ENCODE measurements at places on chromosomes 1 and 21. TPM values are rescaled to one million over a fixed set of nuclear protein-coding genes. Genes with fewer than 3 reads are reported as not detected.
A peak's percentile ranks its signal among the peaks of the same experiment; 100 is the strongest.

UBE2U gene
- total RNA-seq, result 1.2 TPM

TRNP1 gene
- 31.7 TPM for total RNA-seq

NBPF19 gene
- total RNA-seq, result 2.9 TPM

LRRC3 gene
- 2.7 TPM for total RNA-seq

TLCD4 gene
- 47.7 TPM for total RNA-seq

DDAH1 gene
- total RNA-seq, result 3.5 TPM

FHAD1 gene
- total RNA-seq, result not detected

OVAAL gene
- 1.1 TPM for total RNA-seq

GRCh38 chr21:18373606-18374005, 30.0 kb downstream of the TMPRSS15 start:
- no peak for DNase-seq

DNA sequence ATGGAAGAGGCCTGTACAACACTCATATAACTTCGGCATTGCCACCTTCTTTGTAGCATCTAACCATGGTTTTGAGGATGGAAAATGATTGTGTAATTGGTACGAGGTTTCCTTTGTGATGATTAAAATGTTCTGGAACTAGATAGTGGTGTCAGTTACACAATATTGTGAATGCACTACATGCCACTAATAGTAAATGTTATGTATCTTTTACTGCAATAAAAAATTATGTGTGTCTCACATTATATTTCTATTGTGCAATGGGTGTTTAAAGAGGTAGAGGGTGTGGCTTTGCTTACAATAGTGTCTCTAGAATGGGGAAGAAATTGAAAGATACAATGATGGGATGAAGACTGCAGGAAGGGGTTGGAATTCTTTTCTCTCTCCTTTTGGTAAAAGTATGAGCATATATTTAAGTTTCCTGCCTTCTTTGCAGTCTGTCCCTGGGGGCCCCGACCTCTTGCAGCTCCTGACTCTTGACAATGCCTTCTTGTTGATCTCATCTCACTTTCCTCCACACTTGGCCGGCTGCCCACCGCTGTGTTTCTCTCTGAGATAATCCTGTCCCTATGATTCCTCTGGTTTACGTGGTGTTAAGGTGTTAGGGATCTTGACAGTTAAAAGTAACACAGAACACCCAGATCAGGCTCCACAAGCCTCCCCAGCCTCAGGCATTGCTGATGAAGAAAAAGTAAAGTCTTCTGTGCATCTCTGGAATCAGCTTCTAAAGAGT, 39.3 kb downstream of the MTARC1 start:
- DNase-seq, result peak; percentile 52

- DNase-seq, result no peak
These were observed 21.3 kb upstream of the PKP1 start for GRCh38 chr1:201261771-201262547.

GRCh38 chr1:64328193-64328592, 124.8 kb downstream of the UBE2U start:
- DNase-seq, result no peak

DNA sequence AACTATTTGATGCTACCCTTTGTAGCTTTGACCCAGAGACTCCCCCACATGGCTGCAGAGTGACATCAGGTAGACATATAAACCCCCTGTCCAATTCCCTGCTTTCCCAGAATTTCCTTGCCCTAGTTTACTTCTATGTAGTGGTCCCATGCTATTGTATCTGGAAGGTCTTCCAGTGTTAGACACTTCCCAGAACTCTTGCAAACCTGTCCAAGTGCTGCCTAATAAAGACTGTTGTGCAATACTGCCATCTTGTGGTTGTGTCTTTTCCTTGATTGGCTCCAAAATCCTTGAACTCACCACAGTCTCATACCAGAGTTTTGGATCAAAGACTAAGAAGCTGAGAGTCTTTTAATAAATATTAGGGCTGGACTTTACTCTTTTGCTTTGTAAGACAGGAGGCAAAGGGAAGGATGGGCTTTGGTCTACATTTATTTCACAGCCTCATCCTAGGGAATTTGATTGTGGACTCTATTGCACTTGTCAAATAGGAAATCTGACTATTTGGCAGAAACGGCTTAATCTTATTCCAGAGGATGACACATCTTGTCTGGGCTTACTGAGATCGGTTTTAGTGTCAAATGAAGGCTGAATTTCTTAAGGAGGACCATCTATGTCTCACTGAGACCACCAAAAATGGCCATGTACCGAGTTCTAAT, 169.9 kb downstream of the LRRC7 start:
- DNase-seq, result no peak

DNA sequence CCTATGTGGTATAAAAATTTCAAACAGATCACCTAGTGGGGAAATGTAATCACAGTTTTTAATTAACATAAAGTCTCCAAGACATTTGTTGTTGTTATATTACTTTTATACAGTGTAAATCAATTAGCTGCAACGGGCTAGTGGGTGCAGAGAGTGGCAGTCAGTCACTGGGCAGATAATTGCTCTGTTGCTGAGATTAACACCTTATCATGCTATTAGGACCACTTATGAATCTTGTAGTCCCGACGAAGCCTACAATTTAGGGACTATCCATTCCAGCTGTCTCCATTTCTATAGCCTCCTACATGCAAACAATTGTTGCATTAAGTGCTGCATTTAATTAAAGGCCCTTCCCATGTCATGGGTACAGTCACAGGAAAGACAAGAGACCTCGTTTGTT, 158.9 kb upstream of the PROX1 start:
- DNase-seq, result no peak

DNA sequence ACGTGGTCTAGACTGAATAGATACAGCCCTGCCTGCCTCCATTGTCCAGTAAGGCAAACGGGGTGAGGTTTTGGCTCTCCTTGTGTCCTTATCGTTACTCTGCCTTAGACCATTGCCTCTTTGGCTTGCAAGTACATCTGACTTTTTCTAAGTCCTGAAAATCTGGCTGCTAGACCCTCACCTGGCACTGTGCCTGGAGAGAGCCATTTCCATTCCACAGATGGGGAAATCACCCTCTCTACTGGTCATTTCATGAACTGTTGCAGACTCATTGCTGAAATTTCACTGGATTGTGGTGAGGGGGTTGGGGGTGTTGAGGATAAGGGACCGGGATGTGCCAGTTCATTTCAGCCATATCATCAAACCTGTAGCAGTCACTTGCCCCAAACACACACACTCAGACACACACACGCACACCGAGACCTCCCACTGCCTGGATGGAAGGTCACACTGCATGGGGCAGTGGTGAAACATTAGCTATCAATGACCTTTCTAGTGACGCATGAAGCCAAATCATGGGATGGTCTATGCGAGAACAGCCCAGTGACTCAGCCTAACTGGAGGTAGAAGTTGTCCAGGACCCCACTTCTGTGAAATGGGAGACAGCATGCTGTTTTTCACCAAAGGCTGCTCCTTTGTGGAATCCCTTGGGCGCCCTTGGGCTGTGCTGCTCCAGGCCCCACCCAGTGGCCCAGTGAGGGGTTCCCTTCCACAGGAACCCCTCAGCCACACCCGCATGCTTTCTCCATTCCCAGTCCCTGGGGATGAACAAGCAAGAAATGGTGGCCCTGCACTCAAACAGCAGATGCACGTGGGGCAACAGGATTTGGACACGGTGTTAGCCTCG, 34.9 kb upstream of the VASH2 start:
- DNase-seq, result peak; percentile 70

DNA sequence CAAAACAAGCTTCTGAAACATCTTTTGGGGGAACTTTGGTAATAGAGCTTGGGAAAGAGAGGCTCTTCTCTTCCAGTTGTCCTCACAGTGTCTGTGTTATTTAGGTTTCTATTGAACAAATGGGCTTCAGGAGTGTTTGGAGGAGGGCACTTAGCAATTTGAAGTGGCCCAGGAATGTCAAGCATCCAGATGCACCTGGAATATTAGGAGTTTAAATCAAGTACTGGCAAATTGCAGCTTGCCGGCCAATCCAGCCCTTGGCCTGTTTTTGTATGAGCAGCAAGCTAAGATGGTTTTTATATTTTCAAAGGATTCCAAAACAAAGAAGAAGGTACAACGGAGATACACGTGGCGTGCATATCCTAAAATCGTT, 94.7 kb downstream of the CCDC185 start:
- DNase-seq, result no peak

DNA sequence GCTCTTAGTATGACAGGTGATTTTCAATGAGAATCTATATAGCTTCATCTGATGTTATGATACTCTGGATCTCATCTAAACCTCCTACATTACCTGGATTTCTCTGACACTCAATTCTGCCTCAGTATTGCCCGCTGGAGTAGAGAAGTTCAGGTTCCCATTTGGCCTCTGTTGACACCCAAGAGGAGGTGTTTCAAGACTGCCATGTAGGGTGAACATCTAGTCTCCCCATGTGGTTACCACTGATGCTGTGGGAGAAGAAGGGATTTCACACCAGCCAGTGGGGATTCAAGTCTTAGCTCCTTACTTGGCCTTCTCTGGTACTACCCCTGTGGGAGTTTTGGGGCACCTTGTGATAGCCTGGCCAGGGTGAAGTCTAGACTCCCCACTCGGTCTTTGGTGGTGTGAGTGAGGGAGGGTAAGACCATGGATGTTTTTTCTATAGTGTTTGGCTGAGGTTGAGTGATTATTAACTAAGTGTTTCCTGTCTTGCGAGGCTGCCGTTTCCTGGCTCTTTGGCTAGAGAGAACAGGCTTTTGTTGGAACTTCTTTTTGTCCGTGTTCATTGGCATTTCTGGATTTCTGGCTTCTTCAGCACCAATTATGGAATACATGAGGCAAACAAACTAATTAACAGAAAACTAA, 90.7 kb downstream of the RHOU start:
- DNase-seq, result no peak

DNA sequence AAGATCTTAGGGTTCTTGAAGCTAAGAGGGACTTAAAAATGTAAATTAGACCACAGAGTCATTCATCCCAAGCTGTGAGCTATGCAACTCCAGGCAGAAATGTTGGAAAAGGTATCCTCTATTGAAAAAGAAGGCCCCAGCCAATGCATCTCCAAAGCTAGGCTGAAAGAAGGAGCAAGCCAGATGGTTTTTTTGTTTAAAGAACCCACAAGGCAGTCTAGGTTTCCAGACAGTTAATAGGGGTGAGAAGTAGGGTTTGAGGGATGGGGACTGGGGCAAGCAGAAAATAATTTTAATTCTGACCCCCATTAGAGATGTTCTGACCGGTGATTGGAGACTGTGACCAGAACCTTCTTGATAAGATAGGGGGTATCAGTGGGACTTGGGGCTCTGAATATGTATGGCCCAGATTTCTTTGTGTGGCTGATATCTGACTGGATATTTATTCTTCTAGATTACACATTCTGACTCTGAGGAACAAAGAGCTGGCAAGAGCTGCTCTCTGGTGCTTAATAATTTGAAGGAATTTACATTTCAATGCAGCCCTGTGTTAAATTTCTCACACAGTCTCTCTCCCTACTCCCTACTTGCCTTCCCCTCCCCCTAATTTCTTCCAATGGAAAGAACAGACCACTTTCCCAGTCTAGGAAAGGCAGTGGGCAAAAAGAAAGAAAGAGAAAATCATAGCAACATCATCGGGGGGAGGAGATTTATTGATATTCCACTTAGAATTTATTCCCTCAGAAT, 104.9 kb downstream of the NUF2 start:
- DNase-seq, result no peak

- no peak for DNase-seq
These were observed 158.0 kb upstream of the CD34 start for GRCh38 chr1:208068908-208069307.

DNA sequence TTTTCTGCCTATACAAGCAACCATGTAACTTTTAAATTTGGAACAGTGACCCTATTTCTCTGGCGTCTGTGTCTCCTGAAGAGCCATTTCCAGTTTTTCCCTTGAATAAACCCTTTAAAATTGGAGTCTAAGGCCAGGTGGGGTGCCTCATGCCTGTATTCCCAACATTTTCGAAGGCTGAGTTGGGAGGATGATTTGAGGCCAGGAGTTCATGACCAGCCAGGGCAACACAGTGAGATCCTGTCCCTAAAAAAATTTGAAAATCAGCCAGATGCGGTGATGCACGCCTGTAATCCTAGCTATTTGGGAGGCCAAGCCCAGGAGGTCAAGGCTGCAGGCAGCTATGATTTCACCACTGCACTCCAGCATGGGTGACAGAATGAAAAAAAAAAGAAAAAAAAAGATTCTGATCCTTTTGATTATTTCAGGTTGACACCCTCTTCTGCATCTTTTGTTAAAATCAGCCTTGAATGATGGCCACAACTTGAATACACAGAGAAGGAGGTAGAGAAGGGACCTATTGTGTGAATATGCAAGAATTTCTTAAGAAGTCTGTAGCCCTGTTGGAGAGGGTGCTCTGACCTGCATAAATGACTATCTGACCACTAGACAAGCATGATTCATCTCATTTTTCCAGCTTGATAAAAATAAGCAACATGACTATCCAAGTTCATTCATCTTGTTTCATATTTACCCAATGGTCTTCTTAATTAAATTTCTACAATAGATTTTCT, 40.2 kb upstream of the PARP1 start:
- no peak for DNase-seq

DNA sequence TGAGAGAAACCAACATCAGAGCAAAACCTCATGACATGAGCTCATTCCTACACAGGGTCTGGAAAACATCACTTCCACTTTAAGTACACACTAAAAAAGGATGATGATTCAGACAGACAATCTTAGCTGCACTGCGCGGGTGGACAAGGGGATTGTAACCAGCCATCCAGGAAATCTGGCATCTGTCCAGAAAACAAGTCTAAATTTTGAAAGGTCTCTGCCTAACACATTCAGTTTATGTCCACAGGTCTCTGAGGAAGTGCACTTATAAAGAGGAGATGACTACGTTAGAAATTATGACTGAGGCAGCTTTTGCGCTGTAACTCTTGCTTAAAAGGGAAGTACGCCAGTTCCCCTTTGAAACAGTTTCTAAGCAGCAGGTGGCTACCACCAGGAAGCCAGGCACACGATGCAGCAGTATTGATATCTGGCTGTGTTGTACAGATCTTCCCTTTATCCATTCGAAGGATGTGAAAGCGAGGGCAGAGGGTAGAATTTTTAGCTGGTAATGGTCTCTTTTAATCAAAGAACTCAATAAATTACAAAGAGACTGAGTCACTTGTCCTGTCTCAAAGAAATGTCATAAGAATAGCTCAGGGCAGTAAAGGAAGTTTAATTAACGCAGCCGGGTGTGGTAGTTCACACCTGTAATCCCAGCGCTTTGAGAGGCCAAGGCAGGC, 128.0 kb downstream of the SETD4 start:
- peak; percentile 56 for DNase-seq

DNA sequence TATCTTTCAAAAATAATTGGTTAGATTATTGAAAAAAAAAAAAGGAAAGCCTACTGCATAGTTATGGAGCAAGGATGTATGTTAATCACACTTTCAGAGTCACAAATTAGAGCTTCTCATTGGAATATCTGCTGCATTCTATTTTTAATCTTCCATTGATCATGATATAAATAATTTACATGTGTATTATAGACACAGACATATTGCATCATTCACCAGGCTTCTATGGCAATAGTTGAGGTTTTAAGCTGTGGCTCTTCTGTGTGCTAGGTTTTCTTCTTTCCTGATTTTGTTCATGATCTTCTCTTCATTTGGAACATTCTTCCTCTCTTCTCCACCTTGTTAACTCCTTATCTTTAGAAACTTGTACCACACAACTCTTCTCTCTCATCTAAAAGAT, 123.2 kb upstream of the HMCN1 start:
- DNase-seq, result no peak

- peak; percentile 79 for DNase-seq
These were observed 475.6 kb downstream of the LTN1 start for GRCh38 chr21:28516991-28517592.

GRCh38 chr1:7680955-7681268, 90.2 kb upstream of the VAMP3 start:
- no peak for DNase-seq

GRCh38 chr21:25385911-25386474, 221.3 kb downstream of the MRPL39 start:
- no peak for DNase-seq

- no peak for DNase-seq
These were observed 293.7 kb downstream of the RGS7 start for GRCh38 chr1:241063276-241063675.

All from Right ventricle myocardium superior (tissue), 1 donor.